ENCODE measurements at places on chromosomes 12 and 14.

- no peak for DNase-seq
These were observed 16.4 kb downstream of the KRT18 start for GRCh38 chr12:52965337-52965731.

GRCh38 chr14:36517242-36518030, 2.6 kb downstream of the NKX2-1 start:
- no peak for DNase-seq

- no peak for DNase-seq
These were observed 28.4 kb downstream of the GSG1 start for GRCh38 chr12:13075118-13075480.

GRCh38 chr12:112108202-112109079, at the start of gene NAA25:
Gene NAA25, minus strand, starts transcription at chr12:112108783. Its CDS starts 10 bp downstream, at chr12:112108773.
- DNase-seq: no peak

- DNase-seq: no peak
These were observed 107.5 kb downstream of the SPTSSA start for GRCh38 chr14:34354556-34354955.

DNA sequence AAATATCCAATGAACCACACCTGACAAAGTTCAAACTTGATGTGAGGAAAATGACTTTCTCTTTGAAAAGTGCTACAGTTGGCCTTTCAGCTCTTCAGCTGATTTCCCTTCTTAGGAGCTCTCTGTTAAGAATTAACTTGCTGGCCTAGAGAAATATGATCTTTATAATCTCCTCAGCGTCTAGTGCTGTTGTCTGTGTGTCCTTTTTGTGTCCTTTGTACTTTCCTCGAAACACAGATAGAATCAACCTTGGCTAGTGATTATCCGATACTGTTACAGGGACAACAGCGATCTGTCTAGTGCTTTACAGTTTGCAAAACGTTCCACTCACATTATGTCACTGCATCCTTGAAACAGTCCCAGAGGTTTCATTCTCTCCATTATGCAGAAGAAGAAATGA, 162.8 kb upstream of the RMST start:
- no peak for DNase-seq

DNA sequence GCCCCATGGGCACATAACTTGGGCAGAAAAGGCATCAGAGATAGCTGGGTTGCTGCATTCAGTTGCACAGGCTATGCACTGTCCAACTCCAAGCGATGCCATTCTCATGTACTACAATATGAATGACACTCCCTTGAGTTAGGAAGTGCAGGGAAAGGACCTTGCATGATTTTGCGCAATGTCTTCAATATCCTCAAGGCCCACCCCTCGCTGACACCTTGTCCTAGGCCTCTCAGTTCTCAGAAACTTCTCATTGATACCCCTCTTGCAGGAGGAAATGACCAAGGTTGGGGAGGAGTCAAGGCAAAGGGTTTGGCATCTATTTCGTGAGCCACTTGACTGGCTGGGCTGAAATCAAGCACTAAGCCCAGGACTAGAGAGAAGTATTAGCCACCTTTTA, 70.4 kb downstream of the ARL6IP4 start:
- DNase-seq: no peak

DNA sequence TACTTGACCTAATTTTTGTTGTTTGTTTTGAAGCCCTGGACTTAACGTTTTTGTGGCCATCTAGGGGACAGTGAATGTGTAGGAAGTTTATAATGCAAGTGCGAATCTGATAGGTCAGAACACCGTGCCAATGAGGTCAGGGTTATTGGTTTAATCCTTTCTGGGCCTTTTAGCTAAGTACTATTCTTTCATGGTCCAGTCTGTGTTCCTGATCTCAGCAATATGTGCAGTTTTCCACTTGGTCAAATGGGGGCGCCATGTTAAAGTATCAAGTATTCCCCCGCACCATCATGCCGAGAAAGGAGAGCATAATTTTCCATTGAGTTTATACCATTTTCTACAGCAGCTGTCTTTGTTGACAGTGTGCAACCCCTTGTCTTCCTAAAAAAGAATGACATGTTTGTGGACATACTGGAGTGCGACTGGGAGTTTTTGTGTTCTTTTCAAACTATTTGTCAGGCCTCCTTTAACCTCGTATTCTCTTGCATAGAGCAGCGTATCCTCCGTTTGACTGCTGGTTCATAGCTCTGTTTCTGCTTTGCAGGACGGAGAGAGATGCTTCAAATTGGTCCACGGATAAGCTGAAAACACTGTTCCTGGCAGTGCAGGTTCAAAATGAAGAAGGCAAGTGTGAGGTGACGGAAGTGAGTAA, 1.3 kb downstream of the AHSA1 start:
- no peak for DNase-seq

GRCh38 chr14:34933301-34933700, 49.5 kb upstream of the SRP54 start:
- DNase-seq: no peak

- no peak for DNase-seq
These were observed 228.4 kb upstream of the NPAS3 start for GRCh38 chr14:32710231-32710671.

GRCh38 chr14:69038455-69039287, 59.6 kb upstream of the ACTN1 start:
- DNase-seq: no peak

GRCh38 chr12:68065687-68066086, 76.4 kb downstream of the IFNG-AS1 start:
- no peak for DNase-seq

DNA sequence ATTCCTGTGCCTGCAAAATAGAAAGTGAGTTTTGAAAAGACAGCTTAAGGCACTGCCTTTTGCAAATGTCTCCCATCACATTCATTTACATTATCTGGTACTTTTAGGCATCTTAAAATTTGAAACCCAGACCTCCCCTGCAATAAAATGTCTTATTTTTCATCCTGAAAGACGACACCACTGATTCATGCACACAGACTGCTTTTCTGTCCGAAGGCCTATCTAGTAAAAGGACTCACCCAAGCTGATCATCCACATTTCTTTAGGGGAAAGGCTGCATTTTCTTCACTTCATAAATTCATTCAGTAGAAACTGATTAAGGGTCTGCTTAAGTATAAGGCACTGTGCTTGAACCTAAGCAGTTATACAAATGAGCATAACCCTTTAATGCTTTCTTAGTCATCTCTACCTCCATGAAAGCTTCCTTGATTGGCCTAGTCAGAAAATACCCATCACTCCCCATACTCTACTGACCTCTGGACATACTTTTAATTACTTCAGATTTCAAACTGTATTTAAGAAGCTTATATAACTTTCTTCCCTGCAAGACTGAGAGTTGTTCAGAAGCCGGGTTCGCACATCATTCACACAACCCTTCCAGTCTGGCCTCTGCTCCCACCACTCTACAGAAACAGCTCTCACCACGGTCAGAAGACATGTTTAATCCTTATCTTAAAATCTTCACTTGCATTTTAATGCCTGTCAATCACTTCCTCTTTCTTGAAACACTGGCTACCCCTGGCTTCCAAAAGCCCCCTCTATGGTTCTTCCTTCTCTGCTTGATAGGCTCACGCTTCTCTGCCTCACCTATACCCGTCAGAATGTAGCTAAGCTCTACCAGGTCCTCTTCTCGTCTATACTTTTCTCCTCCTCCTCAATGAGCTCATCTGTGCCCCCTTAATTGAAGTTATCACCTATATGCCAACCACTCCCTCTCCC, 288.6 kb downstream of the MED13L start:
- no peak for DNase-seq

DNA sequence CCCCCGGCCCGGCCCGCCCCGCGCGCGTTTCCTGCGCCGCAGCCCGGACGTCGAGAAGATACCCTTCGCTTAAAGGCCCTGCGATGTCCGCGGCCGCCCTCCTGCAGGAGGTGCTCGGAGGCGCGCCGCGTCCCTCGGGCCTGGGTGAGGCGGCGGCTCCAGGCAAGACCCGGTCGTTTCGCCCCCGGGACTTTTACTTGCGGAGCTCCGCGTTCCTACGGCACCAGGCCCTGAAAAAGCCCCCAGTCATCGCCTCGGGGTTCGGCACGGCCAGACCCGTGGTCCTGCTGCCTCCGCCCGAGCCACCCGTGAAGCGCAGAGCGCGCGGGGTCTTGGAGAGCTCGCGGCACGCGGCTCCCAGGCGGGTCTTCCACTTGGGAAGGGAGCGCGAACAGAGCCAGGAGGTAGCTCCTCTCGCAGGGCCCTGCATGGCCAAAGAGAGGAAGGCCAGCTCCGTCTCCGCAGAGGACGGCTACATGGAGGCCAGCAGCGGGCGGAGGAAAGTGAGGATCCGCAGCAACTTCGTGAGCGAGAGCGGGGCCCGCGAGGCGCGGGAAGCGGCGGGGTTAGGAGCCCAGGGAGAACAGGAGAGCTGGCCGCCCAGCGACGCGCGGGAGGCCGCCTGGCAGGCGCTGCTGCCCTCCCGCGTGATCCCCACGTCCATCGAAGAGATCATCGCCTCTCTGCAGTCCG, 26.9 kb downstream of the TTC6 start:
- DNase-seq: no peak

GRCh38 chr12:26195250-26195640, at the start of gene SSPN:
Gene SSPN, plus strand, starts transcription at chr12:26195573. Its CDS starts 100 bp downstream, at chr12:26195673.
- DNase-seq: no peak

DNA sequence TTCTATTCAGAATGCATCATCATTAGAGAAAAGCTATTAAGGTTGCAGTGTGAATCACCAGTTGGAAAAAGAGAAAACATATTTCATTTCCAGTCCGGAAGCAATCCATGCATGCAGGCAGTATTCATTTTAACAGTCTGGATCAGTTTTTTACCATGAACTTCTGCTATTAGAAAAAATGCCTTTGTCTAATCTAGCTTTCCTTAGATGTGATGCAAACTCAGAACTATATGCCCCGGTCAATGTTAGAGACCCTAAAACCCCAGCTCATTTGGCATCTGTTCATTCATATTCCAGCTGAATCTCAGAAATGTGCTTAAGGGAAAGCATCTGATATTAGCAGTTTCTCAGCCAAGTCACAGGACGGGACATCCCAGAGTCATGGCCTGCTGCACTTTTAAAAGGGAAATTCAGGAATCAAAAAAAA, 8.5 kb downstream of the IRAK3 start:
- no peak for DNase-seq

DNA sequence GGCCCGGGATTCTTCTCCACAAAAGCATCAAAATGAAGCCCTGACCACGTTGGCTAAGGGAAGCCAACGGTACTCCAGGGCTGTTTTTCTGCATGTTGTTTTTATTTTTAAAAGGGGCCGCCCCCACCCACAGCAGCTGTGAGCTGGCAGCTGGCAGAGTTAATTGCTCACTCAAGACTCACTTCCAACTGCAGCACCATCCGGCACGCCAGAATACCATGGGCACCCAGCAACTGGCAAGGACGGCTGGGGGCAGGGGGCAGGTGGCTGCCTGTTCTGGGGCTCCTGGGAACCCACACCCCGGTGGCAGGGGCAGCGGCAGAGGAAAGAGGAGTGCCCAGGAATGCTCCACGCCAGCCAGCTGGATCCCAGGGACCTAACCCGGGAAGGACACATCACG, 44.3 kb downstream of the NCOR2 start:
- DNase-seq: no peak

DNA sequence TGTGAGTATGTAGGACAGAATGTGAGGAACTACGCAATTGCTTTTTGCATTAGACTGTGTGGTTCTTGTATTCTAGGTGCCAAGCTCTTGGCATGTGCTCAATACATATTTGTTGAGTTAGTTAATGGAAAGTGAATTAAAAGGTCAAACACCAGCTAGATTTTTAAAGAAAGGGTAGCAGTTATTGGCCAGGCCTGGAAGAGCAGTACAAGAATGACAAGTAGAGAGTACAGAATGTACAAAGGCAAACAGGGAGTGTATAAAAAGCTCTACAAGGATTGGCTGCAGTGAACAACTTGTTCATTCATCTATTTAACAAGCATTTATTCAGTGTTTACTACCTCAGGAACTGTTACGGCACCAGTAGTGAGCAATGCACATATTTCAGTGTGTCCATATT, 854.0 kb upstream of the SEL1L start:
- DNase-seq: peak; percentile 22

GRCh38 chr14:38490273-38490672, 234.4 kb upstream of the CLEC14A start:
- DNase-seq: no peak

DNA sequence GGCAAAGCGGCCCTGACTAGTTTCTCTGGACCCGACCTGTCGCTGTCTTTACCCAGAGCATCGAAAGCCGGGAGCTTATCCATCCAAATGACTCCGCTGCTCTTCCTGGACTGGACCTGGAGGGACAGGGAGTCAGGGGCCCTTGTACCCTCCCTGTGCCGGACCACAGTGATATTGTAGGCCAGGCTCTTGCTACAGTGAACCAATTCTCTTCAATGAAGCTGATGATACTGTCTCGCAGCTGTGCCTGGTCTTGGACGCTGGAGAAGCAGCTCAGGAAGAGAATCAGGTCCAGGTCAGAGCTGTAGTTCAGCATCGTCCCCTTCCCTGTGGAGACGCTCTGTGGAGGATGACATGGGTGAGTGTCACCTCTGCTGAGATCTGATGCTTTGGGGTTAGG, 14.7 kb upstream of the OASL start:
- DNase-seq: no peak

- DNase-seq: no peak
These were observed 889.1 kb downstream of the AACS start for GRCh38 chr12:125954362-125954761.

DNA sequence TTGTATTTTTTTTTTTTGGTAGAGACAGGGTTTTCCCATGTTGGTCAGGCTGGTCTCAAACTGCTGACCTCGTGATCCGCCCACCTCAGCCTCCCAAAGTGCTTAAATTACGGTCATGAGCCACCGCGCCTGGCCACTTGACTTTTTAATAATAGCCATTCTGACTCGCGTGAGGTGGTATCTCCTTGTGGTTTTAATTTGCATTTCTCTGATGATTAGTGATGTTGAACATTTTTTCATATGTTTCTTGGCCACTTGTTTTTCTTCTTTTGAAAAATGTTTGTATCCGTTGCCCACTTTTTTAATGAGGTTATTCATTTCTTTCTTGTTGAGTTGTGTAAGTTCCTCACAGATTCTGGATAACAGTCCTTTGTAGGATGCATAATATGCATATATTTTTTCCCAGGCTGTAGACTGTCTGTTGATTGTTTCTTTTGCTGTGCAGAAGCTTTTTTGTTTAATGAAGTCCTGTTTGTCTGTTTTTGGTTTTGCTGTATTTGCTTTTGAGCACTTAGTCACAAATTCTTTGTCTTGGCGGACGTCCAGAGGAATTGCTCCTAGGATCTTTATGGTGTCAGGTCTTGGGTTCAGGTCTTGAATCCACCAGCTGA, 10.3 kb upstream of the PGAM5 start:
- no peak for DNase-seq

- DNase-seq: no peak
These were observed 163.5 kb downstream of the MON2 start for GRCh38 chr12:62629971-62630739.

GRCh38 chr14:55071870-55072640, 20.6 kb downstream of the MAPK1IP1L start:
- DNase-seq: peak; percentile 83

GRCh38 chr14:52733824-52734223, 3.9 kb downstream of the STYX start:
- DNase-seq: no peak

DNA sequence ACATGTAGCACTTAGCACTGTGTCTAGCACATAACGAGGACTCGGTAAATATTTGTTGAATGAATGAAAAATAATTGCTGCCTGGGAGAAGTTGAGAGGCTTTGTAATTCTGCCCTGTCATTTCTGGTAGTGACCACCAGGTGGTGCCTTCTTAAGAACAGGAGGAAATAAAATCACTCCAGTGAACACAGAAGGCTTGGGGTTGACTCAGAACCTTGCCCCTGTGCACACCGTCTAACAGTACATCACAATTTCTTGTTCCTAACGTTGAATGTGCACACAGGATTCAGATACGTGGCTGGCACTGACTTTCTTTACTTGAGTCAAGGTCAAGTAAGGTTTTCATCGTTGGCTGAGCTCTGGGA, 91.8 kb downstream of the RGS6 start:
- DNase-seq: no peak
